ENCODE measurements at places on chromosomes 3 and 15.

DNA sequence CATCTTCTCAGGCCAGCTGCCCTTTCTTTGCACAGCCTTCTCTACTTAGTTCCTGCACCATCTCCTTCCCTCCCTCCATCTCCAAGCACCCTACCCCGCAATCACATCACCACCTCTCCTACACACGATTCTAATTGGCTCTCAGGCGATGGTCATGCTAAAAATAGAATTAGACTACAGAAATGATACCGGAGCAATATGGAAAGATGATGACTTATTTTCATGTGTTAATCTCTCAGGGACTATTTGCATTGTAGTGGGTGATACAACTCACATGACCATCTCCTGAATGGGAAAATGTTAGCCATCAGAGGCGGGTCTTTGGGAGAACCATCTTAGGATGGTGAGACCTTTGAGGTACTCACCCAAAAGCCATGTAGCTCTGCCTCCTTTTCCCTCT is 54.7 kb upstream of the PPARG start:
- H3K4me1 ChIP-seq, result no peaks in the 10 kb centered on the region
- DNase-seq, result no peak
- H3K27me3 ChIP-seq, result no peaks in the 10 kb centered on the region
- H3K4me3 ChIP-seq, result no peak overlapping the region
- H3K27ac ChIP-seq, result no peak overlapping the region
- H3K36me3 ChIP-seq, result no peaks in the 10 kb centered on the region

DNA sequence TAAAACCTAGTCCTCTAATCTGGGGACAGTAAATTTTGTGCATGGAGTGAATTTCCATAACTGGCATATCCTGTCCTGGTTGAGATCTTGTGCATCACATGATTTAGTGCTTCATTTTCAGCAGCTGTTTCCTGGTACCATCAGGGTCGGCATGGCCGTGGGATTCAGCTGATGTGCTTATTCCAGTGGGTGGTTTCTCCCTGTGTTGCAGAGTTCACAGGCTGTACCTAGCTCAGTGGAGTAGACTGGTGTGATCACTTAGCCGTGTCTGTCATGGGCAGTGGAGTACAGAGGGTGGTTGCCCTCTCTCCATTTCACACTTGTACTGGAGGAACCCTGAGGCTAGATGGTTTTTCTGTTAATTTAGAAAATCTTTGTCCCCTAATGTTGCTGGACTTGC is 228.5 kb downstream of the PTPRG start:
- no peak overlapping the region for H3K4me3 ChIP-seq
- no peaks in the 10 kb centered on the region for H3K27me3 ChIP-seq
- H3K27ac ChIP-seq, result no peak overlapping the region
- no peak for DNase-seq

DNA sequence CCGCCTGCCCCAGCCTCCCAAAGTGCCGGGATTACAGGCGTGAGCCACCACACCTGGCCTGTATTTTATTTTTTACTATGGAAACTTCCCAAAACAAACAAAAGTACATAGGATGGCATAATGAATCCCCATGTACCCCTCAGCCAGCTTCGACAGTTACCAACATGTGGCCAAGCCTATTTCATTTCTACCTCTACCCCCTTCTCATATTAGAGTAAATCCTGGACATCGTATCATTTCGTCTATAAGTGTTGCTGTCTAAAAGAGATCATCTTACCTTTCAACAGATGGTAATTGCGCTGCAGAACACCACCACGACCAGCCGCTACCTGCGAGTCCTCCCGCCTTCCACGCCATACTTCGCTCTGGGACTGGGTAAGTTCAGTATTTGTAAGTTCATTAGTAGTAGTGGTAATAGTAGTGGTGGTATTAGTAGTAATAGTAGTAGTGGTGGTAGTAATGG is 44.9 kb downstream of the DLEC1 start:
- H3K36me3 ChIP-seq, result no peaks in the 10 kb centered on the region
- no peaks in the 10 kb centered on the region for H3K4me1 ChIP-seq
- no peak overlapping the region for H3K27ac ChIP-seq
- no peaks in the 10 kb centered on the region for H3K27me3 ChIP-seq

- peaks cover 10% of the 10 kb centered on the region for H3K4me1 ChIP-seq
- no peaks in the 10 kb centered on the region for H3K36me3 ChIP-seq
- no peak overlapping the region for H3K27ac ChIP-seq
- no peaks in the 10 kb centered on the region for H3K27me3 ChIP-seq
- peak; percentile 53 for DNase-seq
Measured at GRCh38 chr3:49718858-49719213, 648 bp downstream of the AMIGO3 start.

DNA sequence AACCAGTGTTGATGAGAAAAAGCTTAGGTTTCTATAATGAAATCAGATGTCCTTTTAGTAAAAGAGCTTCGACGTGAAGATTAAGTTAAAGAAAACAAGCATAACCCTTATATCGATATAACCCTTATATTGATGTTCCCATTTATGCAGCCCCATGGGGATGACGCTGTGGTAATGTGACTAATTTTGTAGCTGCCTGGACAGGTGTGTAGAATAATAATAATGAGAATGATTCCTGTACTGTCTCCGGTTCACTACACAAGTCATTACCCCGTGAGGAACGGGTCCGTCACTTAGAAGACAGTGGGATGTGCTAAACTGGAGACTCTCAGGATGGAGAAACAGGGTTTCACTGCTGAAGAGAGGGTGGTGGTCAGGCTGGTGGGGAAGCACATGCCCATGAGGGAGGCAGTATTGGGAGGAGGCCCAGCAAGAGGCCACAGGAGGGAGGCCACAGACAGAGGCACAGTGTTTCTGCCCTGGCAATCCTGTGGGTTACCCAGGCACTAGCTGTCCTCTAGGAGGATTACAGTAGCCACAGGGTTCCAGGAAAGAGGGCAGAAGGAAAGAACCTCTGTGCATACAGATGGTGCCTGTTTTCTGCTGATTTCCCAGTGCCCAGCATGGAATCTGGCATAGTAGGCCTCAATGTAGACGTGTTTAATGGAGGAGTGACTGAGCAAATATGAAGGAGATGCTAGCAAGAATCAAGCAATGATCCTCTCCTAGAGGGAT is 191.1 kb upstream of the TSC22D2 start:
- H3K4me1 ChIP-seq, result no peaks in the 10 kb centered on the region
- H3K27ac ChIP-seq, result peak overlapping the region; percentile 33
- H3K4me3 ChIP-seq, result no peak overlapping the region
- H3K36me3 ChIP-seq, result no peaks in the 10 kb centered on the region

DNA sequence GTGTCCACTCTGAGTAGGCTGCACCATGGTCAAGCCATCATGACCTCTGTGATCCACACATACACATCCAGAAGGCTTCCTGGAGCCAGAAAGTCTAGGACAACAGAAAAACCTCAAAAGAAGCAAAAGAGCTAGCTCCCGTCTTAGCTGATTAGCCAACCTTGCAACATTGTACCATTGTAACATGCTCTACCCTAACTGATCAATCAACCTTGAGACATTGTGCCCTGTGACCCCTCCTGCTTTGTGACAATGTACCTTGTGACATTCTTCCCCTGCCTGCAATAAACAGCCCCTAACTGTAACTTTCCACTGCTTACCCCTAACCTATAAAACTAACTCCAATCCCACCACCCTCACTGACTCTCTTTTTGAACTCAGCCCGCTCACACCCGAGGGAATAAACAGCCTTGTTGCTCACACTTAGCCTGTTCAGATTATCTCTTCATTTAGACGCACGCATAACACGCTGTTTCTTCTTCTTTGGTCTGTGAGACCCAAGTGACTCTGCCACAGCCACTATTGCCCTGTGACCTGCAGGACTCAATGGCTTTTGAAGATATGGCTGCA is 1104.6 kb downstream of the OTOL1 start:
- no peaks in the 10 kb centered on the region for H3K36me3 ChIP-seq
- no peak for DNase-seq
- H3K4me1 ChIP-seq, result no peaks in the 10 kb centered on the region
- H3K4me3 ChIP-seq, result no peak overlapping the region
- H3K27me3 ChIP-seq, result no peaks in the 10 kb centered on the region

GRCh38 chr15:51267703-51268083 is 70.7 kb downstream of the CYP19A1 start:
- H3K27ac ChIP-seq, result peak overlapping the region; percentile 81
- H3K27me3 ChIP-seq, result no peaks in the 10 kb centered on the region
- DNase-seq, result no peak
- H3K4me3 ChIP-seq, result peak overlapping the region; percentile 46

DNA sequence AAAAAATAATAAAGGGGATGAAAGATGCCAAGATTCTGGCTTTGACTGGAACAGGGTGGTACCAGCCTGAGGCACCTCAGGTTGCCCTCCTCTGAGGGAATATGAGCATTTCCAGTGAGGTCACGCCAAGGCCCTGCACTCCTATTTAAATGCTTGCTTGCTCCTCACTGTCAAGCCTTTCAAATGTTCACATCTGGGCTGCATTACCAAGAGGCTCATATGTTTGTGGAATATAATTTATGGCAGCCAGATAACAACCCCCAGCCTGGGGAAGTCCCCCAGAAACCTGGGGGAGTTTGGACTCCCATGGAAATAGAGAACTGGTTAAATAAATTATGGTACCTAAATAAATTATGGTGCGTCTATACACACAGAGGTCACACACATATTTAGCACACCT is 88.4 kb downstream of the FRMD4B start:
- H3K4me3 ChIP-seq, result no peak overlapping the region
- H3K27me3 ChIP-seq, result no peaks in the 10 kb centered on the region
- H3K36me3 ChIP-seq, result no peaks in the 10 kb centered on the region
- H3K4me1 ChIP-seq, result no peaks in the 10 kb centered on the region
- no peak for DNase-seq

GRCh38 chr15:89051875-89052274 is 36.4 kb upstream of the ABHD2 start:
- no peaks in the 10 kb centered on the region for H3K36me3 ChIP-seq
- no peak overlapping the region for H3K4me3 ChIP-seq
- DNase-seq, result no peak
- H3K4me1 ChIP-seq, result no peaks in the 10 kb centered on the region
- no peaks in the 10 kb centered on the region for H3K27me3 ChIP-seq

GRCh38 chr3:50985893-50986292 is 311.2 kb downstream of the DOCK3 start:
- H3K4me3 ChIP-seq, result no peak overlapping the region
- no peaks in the 10 kb centered on the region for H3K27me3 ChIP-seq
- no peak overlapping the region for H3K27ac ChIP-seq
- no peaks in the 10 kb centered on the region for H3K4me1 ChIP-seq

- H3K27me3 ChIP-seq, result no peaks in the 10 kb centered on the region
- peak overlapping the region; percentile 39 for H3K4me3 ChIP-seq
- no peak for DNase-seq
- H3K36me3 ChIP-seq, result no peaks in the 10 kb centered on the region
- H3K4me1 ChIP-seq, result no peaks in the 10 kb centered on the region
- peak overlapping the region; percentile 70 for H3K27ac ChIP-seq
Measured at GRCh38 chr3:71754610-71755253, 1.1 kb downstream of the GPR27 start.

DNA sequence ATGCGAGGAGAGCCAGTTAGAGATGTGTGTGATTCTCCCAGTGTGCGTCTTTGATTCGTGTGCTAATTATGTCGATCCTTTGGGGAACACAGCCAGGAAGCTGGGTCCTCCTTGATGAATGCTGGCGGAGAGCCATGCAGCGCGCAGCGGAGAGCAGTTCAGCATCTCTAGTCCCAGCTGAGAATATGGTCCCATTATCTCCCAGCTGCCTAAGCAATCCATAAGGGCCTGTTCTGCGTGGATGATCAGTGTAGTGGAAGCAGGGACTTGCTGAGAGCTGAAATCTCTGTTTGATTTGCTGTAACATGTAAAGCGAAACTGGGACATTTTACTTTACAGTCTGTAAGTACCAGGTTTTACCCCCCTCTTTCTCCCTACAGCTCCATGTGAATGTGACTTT is 412.7 kb downstream of the CNTN4 start:
- H3K4me3 ChIP-seq, result no peak overlapping the region
- H3K4me1 ChIP-seq, result no peaks in the 10 kb centered on the region
- DNase-seq, result no peak

DNA sequence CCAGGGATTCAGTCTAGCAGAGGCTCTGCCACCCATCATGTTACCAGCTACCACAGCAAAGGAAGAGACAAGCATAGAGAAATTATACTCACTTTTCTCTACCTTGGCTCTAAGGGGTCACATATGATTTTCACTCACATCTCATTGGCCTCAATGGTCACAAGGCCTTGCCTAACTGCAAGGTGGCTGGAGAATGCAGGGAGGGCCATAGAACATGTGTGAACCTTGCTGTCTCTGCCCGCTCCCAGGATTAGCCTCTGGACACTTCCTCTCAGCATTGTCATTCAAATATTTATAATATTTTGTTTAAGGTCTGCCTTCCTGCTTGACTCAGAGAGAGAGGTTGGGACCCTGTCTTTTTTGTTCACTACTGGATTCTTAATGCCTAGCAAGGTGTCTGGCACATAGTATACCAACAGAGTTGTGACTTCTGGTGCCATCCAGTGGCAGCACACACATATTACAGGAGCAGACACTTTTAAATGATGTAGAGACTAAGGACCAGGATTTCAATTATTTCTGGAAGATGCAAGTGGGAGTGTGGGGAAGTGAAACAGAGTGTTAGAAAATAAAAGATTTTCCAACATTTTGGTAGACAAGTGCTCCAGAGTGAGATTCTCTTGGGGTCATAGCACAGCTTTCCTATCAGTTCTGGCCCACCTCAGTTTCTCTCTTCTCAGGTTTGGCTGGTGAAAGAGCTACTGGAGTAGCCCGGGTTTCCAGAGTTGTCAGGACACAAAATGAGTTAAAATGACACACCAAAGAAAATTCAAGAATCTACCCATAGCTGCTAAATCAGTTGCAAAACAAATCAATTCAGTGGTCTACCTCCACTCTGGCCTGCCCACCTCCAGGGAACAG is 119.0 kb upstream of the RASGRP1 start:
- no peak overlapping the region for H3K4me3 ChIP-seq
- DNase-seq, result peak; percentile 27

- H3K4me1 ChIP-seq, result no peaks in the 10 kb centered on the region
- no peak overlapping the region for H3K27ac ChIP-seq
- no peak for DNase-seq
- no peaks in the 10 kb centered on the region for H3K36me3 ChIP-seq
Measured at GRCh38 chr15:79257454-79257853, 25.1 kb upstream of the ANKRD34C start.

- no peaks in the 10 kb centered on the region for H3K36me3 ChIP-seq
- peak within 1 kb of the TSS; percentile 49 for H3K4me3 ChIP-seq
- no peaks in the 10 kb centered on the region for H3K27me3 ChIP-seq
- peaks cover 16% of the 10 kb centered on the region for H3K4me1 ChIP-seq
Measured at GRCh38 chr15:88894819-88895767, at the start of gene HAPLN3. Gene HAPLN3, minus strand, starts transcription at chr15:88895544. Its CDS starts 8,246 bp downstream, at chr15:88887298.

GRCh38 chr3:12143949-12144504 is 14.7 kb downstream of the TIMP4 start:
- H3K4me1 ChIP-seq, result no peaks in the 10 kb centered on the region
- peak; percentile 87 for DNase-seq
- H3K36me3 ChIP-seq, result no peaks in the 10 kb centered on the region
- peak overlapping the region; percentile 82 for H3K27ac ChIP-seq
- H3K27me3 ChIP-seq, result no peaks in the 10 kb centered on the region
- peak overlapping the region; percentile 4 for H3K4me3 ChIP-seq
